Fibroblast of pulmonary artery (primary cell): ENCODE measurements at places on chromosomes 4 and X.

DNA sequence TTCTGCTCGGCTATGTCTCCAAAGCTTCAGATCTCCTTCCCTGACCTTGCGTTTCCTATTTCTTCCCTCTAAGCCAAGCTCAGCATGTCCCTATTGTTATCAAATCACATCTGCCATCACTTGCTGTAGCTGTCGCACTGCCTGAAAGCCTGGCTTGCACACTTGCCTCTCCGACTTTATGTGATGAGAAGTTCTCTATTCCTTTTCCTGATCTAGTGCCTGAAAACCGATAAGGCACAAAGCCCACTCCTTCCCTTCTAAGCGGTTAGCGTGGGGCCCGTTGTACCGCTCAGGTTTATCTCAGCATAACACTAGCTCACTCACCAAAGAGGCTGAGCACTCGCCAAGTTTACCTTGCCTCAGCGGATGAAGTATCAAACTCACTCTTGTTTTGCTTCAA, 816 bp downstream of the NMU start:
- no peak for DNase-seq

- no peak for DNase-seq
Observed at GRCh38 chr4:79338148-79338547, 12.3 kb upstream of the NAA11 start.

- no peak for DNase-seq
Observed at GRCh38 chr4:133759428-133759827, 442.2 kb downstream of the PABPC4L start.

- DNase-seq, result peak; percentile 30
Observed at GRCh38 chr4:30875658-30876269, 155.6 kb downstream of the PCDH7 start.

DNA sequence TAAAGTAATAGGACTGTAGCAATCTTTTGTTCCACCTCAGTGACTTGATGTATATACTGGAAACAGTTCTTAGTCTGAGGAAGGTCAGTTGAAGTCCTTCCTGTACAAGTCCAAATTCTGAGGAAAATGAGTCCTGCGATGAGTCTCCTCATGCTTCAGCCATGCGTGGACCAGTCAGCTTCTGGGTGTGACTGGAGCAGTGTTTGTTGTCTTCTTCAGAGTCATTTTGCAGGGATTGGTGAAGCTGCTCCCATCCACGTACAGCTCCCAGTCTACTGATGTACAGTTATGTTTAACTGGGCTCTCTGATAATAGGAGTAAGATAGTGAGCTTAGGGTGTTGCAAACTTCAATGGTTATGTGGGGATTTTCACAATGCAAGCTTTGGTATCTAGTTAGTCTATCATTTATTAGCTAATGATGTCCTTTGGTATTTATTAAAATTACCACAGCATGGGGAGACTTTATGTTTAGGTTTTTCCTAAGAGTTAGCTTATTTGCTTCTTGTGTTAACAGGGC, 3.4 kb downstream of the UGT2B17 start:
- DNase-seq, result no peak

- DNase-seq, result no peak
Observed at GRCh38 chr4:147042046-147042445, 96.4 kb upstream of the TTC29 start.

GRCh38 chr4:24791043-24791442, 4.3 kb upstream of the SOD3 start:
- DNase-seq, result no peak

DNA sequence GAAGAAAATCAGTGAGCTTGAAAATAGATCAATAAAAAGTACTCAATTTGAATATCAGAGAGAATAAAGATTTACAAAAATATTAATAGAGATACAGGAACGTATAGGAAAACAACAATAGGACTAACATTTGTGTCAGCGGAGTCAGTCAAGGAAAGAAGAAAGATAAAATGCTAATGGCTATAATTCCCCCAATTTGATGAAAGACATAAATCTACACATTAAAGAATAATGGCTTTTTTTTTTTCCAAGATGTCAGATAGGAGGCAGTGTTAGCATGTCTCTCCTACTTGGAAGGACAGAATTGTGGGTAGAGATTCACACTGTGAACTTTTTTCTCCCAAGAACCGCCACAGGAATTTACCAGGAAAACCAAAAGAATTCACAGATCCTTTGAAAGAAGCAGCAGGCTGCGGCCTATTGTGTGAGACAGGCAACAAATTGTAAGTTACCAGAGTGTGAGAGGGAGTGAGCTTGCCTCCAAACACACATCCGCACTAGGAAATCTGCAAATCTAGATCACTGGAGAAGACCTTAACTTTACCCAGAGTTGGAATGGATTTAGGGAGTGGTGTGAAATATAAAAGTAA, 249.9 kb downstream of the PRDM5 start:
- no peak for DNase-seq

GRCh38 chrX:69107747-69108401, 57.4 kb downstream of the PJA1 start:
- no peak for DNase-seq

DNA sequence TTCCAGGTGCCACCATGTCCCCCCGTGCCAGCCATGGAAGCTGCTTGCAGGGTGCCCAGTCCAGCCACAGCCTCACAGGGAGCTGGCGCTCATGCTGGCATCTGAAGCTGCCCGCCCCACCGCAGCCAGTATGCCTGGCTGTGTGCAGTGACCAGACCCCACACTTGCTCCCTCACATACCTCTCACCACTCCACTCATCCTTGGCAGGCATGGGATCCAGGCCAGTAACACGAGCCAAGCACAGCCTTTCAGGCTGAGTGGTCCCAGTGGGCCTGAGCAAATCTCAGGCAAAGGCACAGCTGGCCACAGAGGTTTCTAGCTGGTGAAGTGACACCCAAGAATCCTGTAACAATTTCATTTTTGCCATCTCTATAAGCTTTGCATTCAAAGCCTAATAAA, 48.4 kb upstream of the SEC24B start:
- DNase-seq, result no peak

DNA sequence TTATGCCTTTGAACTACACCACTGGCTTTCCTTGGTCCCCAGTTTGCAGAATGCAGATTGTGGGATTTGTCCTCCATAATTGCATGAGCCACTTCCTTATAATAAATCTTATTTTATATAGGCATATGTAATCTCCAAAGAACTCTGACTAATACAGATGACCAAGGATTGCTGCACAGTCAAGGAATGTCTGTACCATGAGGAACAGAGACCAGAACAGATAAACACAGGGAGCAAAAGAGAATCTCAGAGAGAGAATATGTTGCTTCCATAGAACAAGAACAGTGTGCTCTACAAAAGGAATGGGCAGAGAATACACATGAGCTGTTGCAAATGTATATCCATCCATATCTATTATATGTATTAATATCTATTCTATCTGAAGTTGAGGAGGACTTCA, 111.1 kb downstream of the ADRA2C start:
- DNase-seq, result no peak

GRCh38 chrX:20067709-20068561, 48.8 kb downstream of the MAP7D2 start:
- peak; percentile 75 for DNase-seq

- DNase-seq, result no peak
Observed at GRCh38 chr4:142519342-142519741, 326.8 kb downstream of the INPP4B start.

- no peak for DNase-seq
Observed at GRCh38 chr4:135372131-135372530, 1170.5 kb upstream of the PABPC4L start.

DNA sequence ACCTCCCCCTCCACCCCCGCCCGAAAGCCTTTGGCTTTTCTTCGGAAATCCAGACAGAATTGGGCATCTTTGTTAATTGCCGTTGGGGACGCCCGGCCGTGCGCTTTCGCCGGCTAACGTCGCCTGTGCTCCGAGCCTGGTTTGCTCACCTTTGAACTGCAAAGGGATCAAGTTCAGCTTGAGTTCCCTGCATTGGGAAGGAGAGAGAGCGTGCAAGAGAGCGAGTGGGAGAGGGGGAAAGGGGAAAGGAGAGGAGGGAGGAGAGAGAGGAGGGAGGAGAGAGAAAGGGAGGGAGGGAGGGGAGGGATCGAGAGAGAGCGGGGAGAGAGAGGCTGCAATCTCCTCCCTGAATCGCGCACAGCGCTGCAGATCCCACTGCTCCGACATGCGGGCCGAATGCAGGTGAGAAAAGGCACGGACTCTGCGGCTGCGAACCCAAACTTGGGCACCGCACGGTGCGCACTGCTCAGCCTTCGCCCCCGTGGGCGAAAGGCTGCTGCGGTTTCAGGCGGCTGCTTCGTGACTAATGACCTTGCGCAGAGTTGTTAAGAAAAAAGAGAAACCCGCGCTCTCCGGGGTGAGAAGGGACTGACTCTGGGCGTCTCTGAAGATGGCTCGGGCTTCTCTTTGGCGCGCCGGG, at the start of gene PCDH7:
PCDH7 (plus strand) TSS at position 349 of the 640 bp plus-strand sequence. CDS start 1,054 bp downstream, outside the sequence.
- DNase-seq, result peak; percentile 60
